ENCODE measurements at places on chromosomes 11 and 22.

GRCh38 chr11:113615773-113616172, 90.3 kb downstream of the TMPRSS5 start:
- DNase-seq, result no peak

DNA sequence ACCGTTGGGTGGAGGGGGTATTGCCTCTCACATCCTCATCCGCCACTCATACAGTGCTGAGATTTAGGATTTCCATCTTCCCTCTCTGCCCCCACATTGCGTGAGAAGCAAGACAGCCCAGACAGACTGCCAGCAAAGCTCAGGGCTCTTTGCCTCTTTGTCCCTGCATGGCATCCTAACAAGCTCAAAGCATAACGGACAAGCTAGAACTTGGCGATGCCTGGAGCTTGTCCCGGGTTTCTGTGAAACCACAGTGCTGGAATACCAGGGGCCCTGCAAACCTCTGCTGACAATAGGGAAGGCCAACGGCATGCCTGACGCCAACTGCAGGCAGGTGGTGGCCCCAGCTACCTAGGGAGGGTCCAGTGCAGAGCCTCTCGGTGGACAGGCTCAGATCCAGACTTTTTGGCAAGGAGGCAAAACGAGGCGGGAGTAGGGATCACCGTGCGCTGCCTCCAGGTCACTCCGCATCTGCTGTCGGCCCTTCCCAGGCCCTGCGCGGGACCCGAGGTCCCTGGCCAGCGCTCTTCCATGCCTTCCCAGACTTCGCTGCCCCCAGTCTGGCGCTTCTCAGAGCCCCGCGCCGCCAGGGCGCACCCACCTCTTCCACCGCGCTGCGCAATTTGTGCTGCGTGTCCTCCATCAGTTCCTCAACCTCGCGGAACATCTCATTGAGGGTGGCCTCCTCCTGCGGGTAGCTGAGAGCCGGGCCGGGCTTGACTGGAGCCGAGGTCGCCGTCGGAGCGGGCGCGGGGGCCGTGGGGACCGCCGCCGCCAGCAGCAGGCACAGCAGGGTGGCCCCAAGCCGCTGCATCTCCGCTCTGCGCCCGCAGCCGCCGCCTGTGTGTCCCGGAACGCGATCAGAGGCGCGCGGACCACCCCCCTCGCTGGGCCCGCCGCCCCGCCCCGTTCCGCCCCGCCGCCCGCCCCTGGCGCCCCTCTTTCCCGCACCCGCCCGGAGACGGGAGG, at the start of gene DKK3:
Gene DKK3, minus strand, starts transcription at position 858 of the 969 bp plus-strand sequence. Its CDS starts 44 bp downstream, at position 814.
- peak; percentile 27 for DNase-seq

DNA sequence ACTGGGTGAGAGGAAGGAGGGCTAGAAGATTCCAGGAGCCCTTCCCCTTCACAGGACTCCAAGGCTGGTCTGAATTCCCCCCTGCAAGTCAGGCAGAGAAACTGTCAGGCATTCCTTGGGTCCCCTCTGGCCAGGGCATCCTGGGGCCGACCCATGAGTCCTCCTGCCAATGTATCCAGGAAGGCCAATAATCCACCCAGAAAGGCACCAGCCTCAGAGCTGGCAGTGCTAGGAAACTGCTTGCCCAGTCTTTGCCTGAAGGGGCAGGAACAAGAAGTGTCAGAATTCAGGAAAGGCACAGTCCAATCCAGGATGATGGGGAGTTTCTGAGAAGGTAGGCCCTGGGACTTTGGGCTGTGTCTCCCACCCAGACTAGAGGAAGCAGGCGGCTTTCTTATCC, 41.0 kb downstream of the BUD13 start:
- no peak for DNase-seq

GRCh38 chr11:62601372-62602140, at the start of gene MTA2:
Gene MTA2 (minus strand): TSS chr11:62601865. CDS start chr11:62601450, 415 bp downstream.
- DNase-seq, result peak; percentile 99

- no peak for DNase-seq
Observed at GRCh38 chr11:36730761-36731160, 132.7 kb upstream of the RAG2 start.

GRCh38 chr11:72789493-72790131, 4.2 kb downstream of the STARD10 start:
- DNase-seq, result no peak

DNA sequence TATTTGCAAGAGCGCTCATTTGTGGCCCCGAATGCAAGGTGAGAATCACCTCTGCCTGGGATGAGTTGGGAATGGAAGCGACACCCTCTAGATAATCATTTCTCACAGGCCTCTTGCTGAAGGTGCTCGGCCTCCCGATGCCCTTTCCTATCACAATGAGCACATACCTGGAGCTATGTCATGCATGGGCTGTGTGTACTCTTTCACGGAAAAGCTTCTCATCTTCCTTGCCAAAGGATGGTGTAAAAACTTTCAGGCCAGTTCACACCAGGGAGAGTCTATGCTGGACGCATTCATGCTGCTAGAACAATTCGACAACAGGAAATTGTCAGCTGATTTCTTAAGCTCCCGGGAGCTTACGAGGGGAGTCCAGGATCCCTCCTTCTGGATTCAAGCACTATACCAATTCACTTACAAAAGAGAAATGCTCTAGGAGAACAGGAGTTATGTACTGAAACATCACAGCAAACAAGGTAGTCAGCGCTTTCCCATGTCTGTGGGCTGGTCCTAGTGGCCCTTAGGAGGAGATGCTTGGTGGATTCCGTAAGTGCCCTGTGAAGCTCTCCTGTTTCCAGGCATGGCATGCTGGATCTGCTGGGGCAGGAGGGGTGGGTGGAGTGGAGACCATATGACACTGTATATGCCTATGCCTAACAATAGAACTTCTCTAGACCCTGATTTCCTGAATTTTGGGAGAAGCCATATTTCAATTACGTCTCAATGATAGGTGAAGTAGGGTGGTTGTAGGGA, 53.1 kb upstream of the B3GAT1 start:
- no peak for DNase-seq

DNA sequence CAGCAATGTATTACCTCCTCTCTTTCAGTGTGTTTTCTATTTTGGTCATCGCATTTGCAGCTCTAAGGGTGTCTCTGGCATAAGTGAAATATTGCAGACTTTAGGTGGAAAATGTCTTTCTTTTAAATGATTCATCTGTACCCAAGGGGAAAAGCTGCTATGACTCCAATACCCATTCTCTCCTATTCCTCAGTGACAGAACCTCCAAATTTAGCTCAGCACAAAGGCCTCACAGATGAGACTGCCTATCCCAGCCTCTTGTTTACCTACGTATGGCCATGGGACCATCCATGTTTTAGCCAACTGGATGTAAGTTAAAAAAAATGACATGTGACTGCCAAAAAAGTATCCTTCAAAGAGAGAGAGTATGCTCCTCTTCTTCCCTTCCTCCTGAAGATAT, 7.9 kb downstream of the MTMR2 start:
- no peak for DNase-seq

- DNase-seq, result no peak
Observed at GRCh38 chr11:122261546-122261945, 145.5 kb upstream of the BLID start.

DNA sequence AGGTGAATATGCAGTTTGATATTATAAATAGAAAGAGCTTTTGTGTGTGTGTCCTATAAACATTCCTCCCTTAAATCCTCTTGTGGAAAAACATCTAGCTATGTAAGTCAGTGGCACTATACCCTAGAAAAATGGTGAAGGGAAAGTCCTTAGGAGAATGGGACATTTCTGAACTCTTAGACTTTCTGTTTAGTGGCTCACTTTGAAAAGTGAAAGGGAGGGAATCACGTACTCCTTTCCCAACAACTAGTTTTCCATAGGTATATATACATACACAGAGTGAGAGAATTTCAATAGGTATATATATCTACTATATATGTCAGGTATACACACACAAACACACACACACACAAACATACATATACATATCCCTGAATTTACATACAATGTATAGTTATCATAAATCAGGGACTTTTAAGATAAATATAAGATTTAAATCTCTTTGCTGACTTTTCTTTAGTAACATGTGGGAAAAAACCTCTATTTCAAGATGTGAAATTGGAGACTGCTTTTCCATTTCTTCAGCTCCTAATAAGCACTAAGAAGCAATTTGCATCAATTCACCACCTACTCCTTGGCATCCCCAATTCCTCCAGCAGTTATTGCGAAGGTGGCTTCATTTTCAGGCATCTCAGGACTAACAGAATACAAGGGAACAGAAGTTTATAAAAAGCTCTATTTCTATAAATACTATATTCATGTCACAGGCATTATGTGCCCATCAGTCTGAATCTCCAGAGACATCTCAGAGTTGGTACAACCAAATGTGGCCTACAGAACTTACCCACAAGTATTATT, 13.5 kb upstream of the DDX17 start:
- no peak for DNase-seq
